Endothelial cell (in vitro differentiated cells): ENCODE measurements at places on chromosomes 11 and 22.

- peaks cover 8% of the 10 kb centered on the region for H3K27me3 ChIP-seq
- peaks cover 5% of the 10 kb centered on the region for H3K4me1 ChIP-seq
- H3K27ac ChIP-seq = no peak overlapping the region
- DNase-seq = no peak
Observed at GRCh38 chr11:47377571-47378009, 757 bp downstream of the SPI1 start.

DNA sequence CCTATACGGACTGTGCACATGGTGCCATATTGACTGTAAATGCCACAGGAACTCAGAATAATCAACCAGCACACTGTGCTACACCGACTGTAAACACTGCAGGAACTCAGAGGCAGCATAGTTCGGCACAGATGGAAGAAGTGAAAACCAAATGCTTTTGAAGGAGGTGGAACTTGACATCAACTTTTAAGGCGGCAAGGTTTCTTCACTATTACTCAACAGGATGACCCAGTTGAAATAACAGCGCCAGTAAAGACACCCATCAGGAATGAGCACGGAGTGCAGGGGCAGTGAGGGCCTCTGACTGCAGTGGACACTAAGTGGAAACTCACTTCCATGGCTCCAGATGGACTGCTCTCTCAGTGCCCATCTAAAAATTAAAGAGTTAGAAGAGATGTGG, 15.7 kb downstream of the TESMIN start:
- no peak overlapping the region for H3K27ac ChIP-seq
- H3K27me3 ChIP-seq = no peaks in the 10 kb centered on the region
- no peak for DNase-seq
- H3K36me3 ChIP-seq = no peaks in the 10 kb centered on the region
- peaks cover 22% of the 10 kb centered on the region for H3K4me1 ChIP-seq

- no peak overlapping the region for H3K4me3 ChIP-seq
- H3K27me3 ChIP-seq = no peaks in the 10 kb centered on the region
- H3K4me1 ChIP-seq = no peaks in the 10 kb centered on the region
Observed at GRCh38 chr11:83493917-83494316, 207.8 kb upstream of the CCDC90B start.

- H3K36me3 ChIP-seq = peaks cover 21% of the 10 kb centered on the region
- H3K27me3 ChIP-seq = peaks cover 7% of the 10 kb centered on the region
- no peak for DNase-seq
- H3K27ac ChIP-seq = no peak overlapping the region
- no peaks in the 10 kb centered on the region for H3K4me1 ChIP-seq
- H3K4me3 ChIP-seq = no peak overlapping the region
Observed at GRCh38 chr22:38614332-38615063, 41.7 kb downstream of the FAM227A start.

DNA sequence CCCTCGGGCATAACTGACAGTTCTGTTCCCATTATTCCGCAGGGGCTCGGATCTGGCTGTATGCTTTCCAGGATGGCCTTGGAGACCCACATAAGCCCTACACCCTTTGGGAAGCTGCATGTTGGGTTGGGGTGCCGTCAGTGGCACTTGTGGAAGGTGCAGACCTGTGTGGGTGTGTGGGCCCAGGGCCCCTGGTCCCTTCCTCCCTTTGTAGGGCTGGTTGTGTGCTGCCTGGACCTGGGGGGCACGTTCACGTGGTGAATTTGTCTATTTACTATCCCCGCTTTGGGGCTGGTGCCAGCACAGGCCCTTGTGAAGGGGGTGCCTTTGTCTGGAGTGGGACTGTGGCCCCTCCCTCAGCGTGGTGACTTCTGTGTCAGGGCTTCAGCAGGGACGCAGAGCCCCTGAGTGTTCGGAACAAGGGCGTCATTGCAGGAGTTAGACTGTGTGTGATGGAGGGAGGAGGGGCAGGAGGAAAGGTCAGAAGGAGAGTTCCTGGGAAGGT, 15.0 kb upstream of the PPP6R3 start:
- H3K4me1 ChIP-seq = peaks cover 14% of the 10 kb centered on the region
- peaks cover 3% of the 10 kb centered on the region for H3K27me3 ChIP-seq
- H3K27ac ChIP-seq = no peak overlapping the region
- H3K4me3 ChIP-seq = no peak overlapping the region

DNA sequence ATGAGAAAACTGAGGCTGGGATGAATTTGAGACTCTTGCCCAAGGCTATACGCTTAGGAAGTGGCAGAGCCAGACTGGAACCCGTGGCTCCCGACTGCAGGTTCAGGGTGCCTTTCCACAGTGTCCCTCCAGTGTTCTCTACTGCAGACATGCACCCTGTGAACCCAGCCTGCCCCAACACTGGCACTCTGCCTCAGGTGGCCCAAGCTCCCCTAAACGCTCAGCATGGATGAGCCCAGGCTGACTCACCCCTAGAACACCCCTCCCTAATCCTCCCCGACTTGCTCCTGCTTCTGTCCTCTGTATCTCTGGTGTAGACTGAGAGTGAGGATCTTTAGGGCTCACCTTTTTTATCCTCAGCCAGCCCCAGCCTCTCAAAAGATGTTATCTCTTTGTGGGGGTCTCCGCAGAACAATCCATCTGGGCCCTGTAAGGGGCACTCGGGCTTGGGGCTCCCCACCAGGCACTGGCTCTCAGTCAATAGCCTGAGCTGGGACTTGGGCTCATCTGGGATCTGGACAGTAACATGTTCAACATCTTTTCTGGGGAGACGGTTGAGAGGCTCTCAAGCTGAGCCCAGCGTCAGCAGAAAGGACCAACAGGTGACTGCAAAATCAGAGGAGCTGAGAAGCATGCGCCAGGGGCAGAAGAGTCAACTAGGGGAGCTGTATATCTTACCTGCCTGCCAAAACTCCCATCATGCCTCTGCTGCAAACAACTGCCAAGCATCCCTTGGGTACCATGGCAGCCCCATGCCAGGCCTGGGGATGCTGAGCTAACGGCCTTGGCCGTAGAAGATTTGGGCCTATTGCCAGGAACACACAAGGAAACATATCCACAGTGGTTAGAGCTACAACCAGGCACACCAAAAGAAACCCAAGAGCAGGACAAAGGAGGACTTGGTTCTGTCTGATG, 176.2 kb downstream of the BUD13 start:
- H3K4me3 ChIP-seq = no peak overlapping the region
- no peak overlapping the region for H3K27ac ChIP-seq
- peaks cover 5% of the 10 kb centered on the region for H3K27me3 ChIP-seq
- no peaks in the 10 kb centered on the region for H3K36me3 ChIP-seq

- H3K36me3 ChIP-seq = peaks cover 53% of the 10 kb centered on the region
- H3K27me3 ChIP-seq = peaks cover 4% of the 10 kb centered on the region
- no peak overlapping the region for H3K4me3 ChIP-seq
- no peak overlapping the region for H3K27ac ChIP-seq
- H3K4me1 ChIP-seq = peaks cover 9% of the 10 kb centered on the region
- DNase-seq = no peak
Observed at GRCh38 chr11:34135439-34135838, 30.0 kb downstream of the NAT10 start.

- DNase-seq = no peak
- H3K4me3 ChIP-seq = no peak overlapping the region
- peak overlapping the region; percentile 32 for H3K27ac ChIP-seq
Observed at GRCh38 chr11:44747316-44747715, 20.6 kb downstream of the TSPAN18 start.

DNA sequence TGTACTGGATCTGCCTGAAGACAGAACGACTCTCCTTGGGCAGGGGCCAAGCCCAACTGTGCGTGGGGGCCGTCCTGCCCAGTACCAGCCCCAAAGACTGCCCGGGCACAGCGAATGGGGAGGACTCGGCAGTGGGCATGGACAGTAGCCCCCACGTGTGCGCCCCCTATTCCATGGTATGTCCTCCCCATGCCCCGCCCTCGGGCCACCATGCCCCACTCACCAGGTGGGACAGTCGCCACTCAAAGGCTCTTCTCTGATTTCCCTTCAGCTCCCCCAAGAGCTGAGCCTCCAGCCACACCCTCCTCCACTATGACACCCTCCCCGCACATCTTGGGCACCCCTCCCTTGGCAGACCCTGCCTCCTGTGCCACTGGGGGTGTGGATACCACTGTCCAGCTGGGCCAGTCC, 43.5 kb downstream of the GNB1L start:
- DNase-seq = no peak
- H3K27me3 ChIP-seq = peaks cover 7% of the 10 kb centered on the region
- no peak overlapping the region for H3K27ac ChIP-seq
- H3K4me1 ChIP-seq = no peaks in the 10 kb centered on the region
- H3K36me3 ChIP-seq = no peaks in the 10 kb centered on the region
- no peak overlapping the region for H3K4me3 ChIP-seq

DNA sequence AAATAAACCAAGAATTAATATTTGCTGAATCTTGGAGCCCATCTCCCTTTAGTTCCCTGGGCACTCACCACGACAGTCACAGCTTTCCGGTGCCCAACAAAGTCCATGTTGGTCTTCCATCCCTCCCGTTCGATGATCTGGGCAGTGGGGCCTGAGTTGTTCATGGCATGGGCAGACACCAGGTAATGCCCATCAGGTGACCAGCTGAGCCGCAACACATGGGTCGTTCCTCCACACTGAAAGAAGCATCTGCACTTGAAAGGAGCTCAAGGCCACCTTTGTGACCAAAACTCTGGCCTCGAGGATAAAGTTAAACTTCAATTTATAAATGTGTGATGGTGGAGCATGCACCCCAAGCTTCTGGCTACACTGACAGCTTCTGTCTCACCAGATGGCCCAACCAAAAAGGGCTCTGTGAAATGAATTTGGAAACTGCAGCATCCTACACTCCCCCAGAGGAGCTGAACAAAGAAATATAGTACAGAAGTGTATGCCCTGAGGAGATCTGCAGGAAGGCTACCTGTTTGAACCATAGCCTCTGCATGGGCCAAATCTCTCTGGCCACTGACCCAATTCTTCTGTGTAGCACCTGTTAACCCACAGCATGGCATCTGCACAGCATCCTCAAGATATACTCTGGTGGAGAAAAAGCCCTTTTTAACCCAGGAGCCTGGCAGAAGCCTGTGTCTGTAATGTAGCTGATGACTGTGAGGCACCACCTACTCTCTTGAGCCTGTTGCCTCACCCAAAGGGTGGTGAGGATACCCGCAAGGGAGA, 37.1 kb downstream of the HIRA start:
- peaks cover 30% of the 10 kb centered on the region for H3K36me3 ChIP-seq
- H3K4me3 ChIP-seq = peak overlapping the region; percentile 43
- no peak overlapping the region for H3K27ac ChIP-seq
- DNase-seq = no peak
- H3K27me3 ChIP-seq = no peaks in the 10 kb centered on the region
- no peaks in the 10 kb centered on the region for H3K4me1 ChIP-seq

GRCh38 chr11:10807493-10808234, 1.1 kb downstream of the EIF4G2 start:
- peak overlapping the region; percentile 96 for H3K4me3 ChIP-seq
- H3K4me1 ChIP-seq = peaks cover 48% of the 10 kb centered on the region
- peaks cover 48% of the 10 kb centered on the region for H3K36me3 ChIP-seq
- peak overlapping the region; percentile 94 for H3K27ac ChIP-seq
- peak; percentile 60 for DNase-seq

GRCh38 chr11:66651016-66651415, 12.5 kb downstream of the RBM4 start:
- H3K4me1 ChIP-seq = peaks cover 7% of the 10 kb centered on the region
- H3K36me3 ChIP-seq = peaks cover 30% of the 10 kb centered on the region
- DNase-seq = no peak
- H3K27ac ChIP-seq = no peak overlapping the region
- H3K4me3 ChIP-seq = no peak overlapping the region

- peaks cover 4% of the 10 kb centered on the region for H3K4me1 ChIP-seq
- DNase-seq = no peak
- no peak overlapping the region for H3K4me3 ChIP-seq
- H3K27ac ChIP-seq = peak overlapping the region; percentile 16
- H3K27me3 ChIP-seq = no peaks in the 10 kb centered on the region
Observed at GRCh38 chr11:132054822-132055221, 684.4 kb downstream of the NTM start.

- peaks cover 3% of the 10 kb centered on the region for H3K27me3 ChIP-seq
- no peak overlapping the region for H3K4me3 ChIP-seq
- no peaks in the 10 kb centered on the region for H3K4me1 ChIP-seq
- H3K36me3 ChIP-seq = no peaks in the 10 kb centered on the region
Observed at GRCh38 chr11:68806931-68807844, 34.5 kb downstream of the CPT1A start.

- peaks cover 3% of the 10 kb centered on the region for H3K36me3 ChIP-seq
- no peak for DNase-seq
- H3K4me3 ChIP-seq = no peak overlapping the region
- no peaks in the 10 kb centered on the region for H3K4me1 ChIP-seq
- H3K27me3 ChIP-seq = peaks cover 12% of the 10 kb centered on the region
Observed at GRCh38 chr22:37431801-37432707, 4.8 kb upstream of the ELFN2 start.

- DNase-seq = no peak
- peaks cover 2% of the 10 kb centered on the region for H3K4me1 ChIP-seq
- peaks cover 28% of the 10 kb centered on the region for H3K36me3 ChIP-seq
- no peak overlapping the region for H3K27ac ChIP-seq
Observed at GRCh38 chr22:41324821-41325528, 23.6 kb downstream of the ZC3H7B start.

GRCh38 chr22:50071432-50072166, 13.5 kb upstream of the TTLL8 start:
- no peaks in the 10 kb centered on the region for H3K36me3 ChIP-seq
- DNase-seq = no peak

GRCh38 chr11:110492321-110492685, 62.6 kb downstream of the FDX1 start:
- H3K4me3 ChIP-seq = no peak overlapping the region
- peaks cover 1% of the 10 kb centered on the region for H3K27me3 ChIP-seq
- peaks cover 3% of the 10 kb centered on the region for H3K36me3 ChIP-seq
- DNase-seq = no peak

- H3K36me3 ChIP-seq = peaks cover 4% of the 10 kb centered on the region
- H3K4me3 ChIP-seq = no peak overlapping the region
- peaks cover 3% of the 10 kb centered on the region for H3K27me3 ChIP-seq
- H3K4me1 ChIP-seq = peaks cover 13% of the 10 kb centered on the region
Observed at GRCh38 chr11:11971906-11972547, 36.4 kb downstream of the DKK3 start.

GRCh38 chr11:45921561-45922424, 663 bp upstream of the LARGE2 start:
- H3K27me3 ChIP-seq = peaks cover 33% of the 10 kb centered on the region
- no peak overlapping the region for H3K27ac ChIP-seq
- peaks cover 25% of the 10 kb centered on the region for H3K4me1 ChIP-seq

DNA sequence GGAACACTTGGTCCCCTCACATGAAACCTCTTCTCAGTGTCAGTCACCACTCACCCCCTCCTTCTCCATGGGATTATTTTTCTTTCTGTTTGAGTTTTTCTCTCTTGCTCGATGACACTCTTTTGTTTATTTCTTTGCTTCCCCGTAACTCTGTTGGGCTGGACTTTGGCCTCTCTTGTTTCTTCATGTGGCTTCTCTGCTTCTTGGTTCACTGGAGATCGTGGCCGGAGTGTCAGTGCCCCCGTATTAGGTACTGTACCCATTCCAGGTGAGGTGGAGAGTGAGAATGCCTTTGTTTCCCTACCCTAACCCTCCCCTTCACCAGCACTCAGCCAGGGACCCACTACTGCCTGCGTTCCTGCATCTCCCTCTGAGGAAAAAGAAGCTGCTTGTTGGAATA, 32.5 kb downstream of the CYB5R2 start:
- no peak overlapping the region for H3K27ac ChIP-seq
- H3K4me1 ChIP-seq = peaks cover 40% of the 10 kb centered on the region

- H3K4me3 ChIP-seq = no peak overlapping the region
- no peak overlapping the region for H3K27ac ChIP-seq
- no peak for DNase-seq
- H3K36me3 ChIP-seq = no peaks in the 10 kb centered on the region
Observed at GRCh38 chr11:108853864-108854263, 189.0 kb downstream of the DDX10 start.
